ENCODE measurements at places on chromosomes 1 and 21. TPM values are rescaled to one million over a fixed set of nuclear protein-coding genes. Genes with fewer than 3 reads are reported as not detected.

DNA sequence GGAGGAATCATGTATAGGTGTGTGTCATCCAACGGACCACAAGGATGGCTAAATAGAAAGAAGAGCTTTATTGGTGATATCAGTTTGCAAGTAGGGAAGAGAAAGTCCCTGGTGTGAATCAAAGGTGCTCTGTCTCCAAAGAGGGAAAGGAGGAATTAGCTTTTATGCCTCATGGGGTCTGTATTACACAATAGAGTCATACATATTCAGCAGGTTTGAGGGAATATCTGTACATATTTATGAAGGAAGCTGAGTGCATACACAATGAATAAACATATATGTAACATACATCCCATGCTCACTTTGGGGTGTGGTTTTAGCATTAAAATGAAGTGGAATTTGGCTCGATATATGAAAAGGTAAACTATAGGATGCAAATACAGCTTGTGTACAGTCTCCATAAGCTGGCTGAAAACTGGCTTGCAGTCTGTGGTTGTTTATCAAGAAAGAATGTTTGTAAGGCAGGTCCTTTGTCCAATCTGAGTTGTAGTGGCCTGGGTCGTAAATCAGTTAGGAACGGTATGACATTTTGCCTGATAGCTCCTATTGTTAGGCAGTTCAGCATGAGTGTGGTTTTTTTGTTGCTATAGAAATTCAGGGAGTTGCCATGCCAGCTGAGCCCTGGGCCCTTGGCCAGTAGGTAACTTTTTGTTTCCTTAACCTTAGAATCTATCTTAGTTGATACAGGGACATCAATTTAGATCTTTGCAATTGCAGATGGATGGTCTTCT, 198.0 kb upstream of the ZP4 start:
- peak; percentile 76 for DNase-seq

DNA sequence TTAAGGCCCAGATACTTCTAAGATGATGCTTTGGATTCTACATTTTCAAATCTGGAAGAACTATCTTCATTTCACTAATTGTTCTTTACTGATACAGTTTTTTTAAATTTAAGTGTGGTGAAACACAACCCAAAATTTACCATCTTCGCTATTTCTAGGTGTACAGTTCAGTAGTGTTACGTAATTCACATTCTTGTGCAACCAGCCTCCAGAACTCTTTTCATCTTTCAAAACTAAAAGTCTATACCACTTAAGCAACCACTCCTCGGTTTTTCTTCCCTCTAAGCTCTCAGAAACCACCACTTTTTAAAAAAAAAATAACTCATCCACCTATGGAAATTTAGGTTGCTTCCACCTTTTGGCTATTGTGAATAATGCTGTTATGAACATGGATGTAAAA, 220.7 kb downstream of the PDE4B start:
- DNase-seq = no peak

DNA sequence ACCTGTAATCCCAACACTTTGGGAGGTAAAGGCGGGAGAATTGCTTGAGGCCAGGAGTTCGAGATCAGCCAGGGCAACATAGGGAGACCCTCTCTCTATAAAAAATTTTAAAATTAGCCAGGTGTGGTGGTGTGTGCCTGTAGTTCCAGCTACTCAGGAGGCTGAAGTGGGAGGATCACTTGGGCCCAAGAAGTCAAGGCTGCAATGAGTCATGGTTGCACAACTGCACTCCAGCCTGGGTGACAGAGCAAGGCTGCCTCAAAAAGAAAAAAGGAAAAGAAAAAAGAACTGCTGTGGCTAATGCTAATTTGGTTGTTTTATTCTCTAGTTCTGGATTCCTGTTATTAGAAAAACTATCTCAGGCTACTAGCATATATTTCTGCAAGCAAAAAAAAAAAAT, 29.8 kb downstream of the DBT start:
- DNase-seq = peak; percentile 3

DNA sequence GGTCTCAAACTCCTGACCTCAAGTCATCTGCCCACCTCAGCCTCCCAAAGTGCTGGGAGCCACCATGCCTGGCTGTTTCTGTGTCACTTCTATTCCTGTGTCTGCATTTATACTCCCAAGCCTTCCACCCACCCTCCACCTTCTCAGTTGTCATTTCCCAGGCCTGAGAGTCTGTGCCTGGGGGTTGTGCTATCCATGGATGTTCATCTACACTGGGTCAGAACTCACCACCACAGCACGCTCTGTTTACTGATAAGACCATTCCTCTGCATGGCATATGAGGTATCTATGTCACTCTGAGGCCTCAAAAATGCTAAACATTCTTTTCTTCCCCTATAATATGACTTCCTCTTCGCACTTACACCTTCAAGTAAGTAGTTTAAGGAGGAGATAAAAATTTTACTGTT, 6.1 kb downstream of the NENF start:
- no peak for DNase-seq

DNA sequence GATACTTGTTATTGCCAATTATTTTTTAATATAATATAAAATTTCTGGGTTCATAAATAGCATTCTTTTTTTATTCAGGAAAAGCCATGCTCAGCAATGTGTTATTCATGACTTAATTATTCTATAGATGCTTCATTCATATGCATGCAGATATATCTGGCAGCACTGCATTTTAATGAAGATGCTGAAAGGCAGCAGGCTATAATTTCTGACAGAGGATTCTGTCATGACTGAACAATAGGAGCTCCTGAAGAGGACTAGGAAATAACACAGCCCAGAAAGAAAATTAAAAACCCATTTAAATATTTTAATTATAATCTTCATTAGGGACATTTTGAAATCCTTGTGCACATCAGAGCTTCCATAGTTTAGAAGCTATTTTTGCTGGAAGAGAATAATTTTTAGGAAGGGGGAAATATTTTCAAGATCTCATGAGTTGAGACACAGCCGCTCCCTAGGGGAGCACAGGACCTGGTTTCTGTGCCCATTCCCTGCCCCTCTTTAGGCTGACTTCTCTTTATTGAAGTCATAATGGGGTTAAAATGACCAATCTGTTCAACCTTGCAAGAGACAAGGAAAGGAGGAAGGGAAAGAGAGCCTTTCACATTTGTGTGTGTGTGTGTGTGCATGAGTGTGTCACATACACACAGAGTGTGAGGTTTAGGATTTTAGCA, 83.9 kb downstream of the RPE65 start:
- no peak for DNase-seq

FCER1A gene
- not detected for total RNA-seq

NBPF6 gene
- not detected for total RNA-seq

CFAP141 gene
- total RNA-seq = not detected
